Lower leg skin (tissue), 4 donors: ENCODE measurements at places on chromosomes 16 and 17. TPM values are rescaled to one million over a fixed set of nuclear protein-coding genes. Genes with fewer than 3 reads are reported as not detected.

- no peak for DNase-seq
Observed at GRCh38 chr16:50011707-50012106, 13.3 kb upstream of the CNEP1R1 start.

DNA sequence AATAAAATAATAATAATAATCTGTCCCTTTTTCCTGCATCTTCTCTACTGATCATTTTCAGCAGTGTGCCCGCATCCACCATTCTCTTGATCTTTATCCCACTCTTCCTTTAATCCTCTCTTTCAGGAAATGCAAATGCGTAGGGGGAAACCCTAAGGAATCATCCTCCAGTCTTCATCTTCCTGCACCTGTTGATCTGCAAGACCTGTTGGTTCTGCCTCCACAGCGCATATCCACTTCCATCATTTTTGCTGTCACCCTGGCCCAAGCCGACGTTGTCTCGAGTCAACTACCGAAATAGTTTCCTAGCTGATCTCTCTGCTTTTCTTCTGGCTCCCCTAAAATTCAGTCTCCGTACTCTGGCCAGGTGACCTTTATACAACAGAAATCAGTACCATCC is 24.5 kb downstream of the ADORA2B start:
- no peak for DNase-seq

- DNase-seq, result no peak
Observed at GRCh38 chr17:50514936-50515702, 6.9 kb downstream of the MYCBPAP start.

DNA sequence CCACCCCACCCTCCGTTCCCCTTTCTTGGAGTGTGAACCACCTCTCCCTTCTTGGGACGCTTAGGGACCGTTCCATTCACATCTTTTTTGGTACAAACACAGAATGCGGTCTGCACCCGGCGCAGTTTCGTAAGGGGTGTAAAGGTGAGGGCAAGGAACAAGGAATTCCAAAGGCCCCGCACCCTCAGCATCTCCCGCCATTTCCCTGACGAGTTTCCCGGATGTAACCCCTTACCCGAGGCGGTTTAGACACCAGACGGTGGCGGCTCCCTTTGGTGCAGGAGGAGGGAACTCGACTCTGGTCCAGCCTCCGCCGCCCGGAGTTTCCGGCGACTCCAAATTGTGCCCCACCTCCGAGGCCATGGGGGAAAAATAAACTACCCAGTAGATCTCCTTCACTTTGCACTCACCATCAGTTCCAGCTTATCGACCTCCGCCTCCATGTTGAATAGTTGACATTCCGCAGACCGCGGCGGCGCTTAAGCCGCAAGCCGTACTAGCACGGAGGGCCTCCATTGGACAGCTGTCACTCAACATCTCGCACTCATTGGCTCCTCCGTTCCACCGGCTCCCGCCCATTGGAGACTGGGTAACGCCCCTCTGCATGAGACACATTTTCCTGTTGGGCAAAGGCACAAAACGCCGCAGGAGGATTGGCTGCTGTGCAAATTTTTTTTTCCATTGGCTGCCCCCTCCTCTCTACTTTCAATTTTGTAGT is at the start of gene SKA2:
SKA2 (minus strand) TSS at position 466 of the 718 bp plus-strand sequence; CDS start at position 443, 23 bp downstream.
- peak; percentile 97 for DNase-seq

GRCh38 chr16:67967183-67967957 is 1.1 kb downstream of the SLC12A4 start:
- no peak for DNase-seq

- no peak for DNase-seq
Observed at GRCh38 chr17:43875476-43876147, 28.6 kb downstream of the CD300LG start.

DNA sequence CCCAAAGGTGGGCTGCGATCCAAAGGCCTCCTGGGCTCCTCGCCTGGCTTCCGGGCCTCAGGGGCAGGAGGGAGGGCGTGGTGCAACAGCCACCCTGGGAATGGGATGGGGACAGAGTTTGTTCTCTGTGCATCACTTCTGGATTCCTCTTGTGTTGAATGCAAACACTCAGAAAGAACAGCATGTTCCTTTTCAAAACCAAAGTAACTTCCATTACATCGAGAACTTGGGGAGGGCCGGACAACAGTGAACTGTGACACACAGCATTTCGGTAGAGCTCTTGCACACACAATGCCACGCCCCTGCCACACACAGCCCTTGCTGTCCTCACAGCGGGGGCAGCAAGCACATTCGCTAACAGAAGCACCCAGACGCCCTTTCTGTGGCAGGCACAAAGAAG is 36.1 kb upstream of the FASN start:
- no peak for DNase-seq

DNA sequence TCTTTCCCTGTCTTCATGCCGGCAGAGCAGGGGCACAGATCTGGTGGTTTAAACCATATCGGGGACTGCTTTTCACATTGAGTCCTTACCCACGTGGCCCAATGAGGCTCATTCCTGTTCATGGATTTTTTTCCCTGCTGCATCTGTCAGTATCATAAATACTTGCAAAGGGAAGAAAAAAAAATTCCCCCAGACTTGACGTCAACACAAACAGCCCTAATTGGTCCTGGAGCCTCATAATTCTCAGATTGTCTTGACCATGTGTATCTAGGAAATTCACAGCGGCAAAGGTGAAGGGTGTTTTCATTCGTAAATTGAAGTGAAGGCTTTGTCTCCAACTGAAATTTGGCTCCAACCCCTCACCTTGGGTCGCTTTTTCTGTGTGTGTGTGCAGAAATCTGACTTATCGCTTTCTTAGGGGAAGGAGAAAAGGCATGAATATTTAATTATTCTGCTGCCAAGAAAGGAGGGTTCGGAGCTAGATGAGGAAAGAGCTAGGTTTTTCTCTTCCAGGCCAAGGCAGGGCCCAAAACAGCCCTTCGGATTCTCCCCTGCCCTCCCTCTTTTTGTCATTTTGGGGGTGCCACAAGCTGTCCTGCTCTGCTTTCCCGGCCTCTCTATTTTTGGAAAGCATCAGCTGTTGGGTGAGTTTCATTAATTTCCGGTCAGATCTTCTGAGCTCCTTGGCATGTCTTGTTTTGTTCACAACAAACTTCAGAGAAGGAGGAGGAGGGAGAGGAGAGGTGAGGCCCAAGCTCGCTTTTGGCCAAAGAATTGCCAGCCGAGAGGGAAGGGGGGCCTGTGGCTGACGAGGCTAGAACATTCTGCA is 17.8 kb upstream of the CIBAR2 start:
- DNase-seq, result no peak

Gene STAC2
- 35.6 TPM for total RNA-seq

Gene BCAR1
- total RNA-seq, result 38.1 TPM

Gene CORO6
- 5.7 TPM for total RNA-seq

Gene KCTD5
- 61.9 TPM for total RNA-seq

Gene CTRB2
- not detected for total RNA-seq
